ENCODE measurements at places on chromosomes 1 and 21.

DNA sequence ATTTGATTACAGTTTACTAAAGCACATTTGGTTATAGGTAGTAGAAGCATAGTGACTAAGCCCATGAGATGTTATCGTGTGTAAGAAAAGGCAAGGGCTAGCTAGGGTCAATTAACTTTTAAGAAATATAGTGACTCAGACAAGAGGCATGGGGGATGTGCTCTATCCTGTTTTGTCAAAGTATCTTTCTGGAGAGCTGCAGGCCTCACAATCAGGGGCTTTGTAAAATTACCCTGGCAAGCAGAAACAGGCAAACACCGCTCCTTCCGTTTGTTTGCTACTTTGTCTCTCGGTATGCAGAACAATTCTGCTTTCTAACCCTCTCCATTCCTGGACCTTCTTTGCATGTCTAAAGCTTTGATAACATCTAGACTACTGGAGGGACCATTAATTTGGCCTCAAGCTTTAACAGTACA, 26.1 kb upstream of the ZNF697 start:
- no peak for DNase-seq

DNA sequence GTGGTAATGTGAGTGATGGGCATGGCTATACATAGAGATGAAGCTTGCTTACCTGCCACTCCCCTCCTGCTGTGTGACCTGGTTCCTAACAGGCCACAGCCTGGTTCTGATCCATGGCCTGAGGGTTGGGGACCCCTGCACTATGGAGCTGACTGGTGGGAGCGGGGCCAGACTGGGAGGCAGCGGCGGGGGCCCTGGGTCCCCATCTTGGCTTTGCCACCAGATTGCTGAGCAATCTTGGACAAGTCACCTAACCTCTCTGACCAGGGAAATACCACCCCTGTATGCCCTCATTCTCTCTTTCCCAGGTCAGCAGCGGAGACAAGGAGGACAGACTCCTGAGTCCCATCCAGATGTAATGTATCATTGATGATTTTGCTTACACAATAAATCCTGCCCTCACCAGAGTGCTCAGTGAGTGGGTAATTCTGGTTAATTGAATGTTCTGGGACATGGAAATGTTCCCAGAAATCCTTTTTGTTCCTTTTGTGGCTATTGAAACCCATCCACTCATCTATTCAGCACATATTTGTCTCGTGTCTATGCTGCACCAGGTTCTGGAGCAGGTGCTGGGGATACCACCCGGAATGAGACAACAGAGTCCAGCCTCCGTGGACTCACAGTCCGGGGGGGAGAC, 4.1 kb upstream of the ARHGEF10L start:
- no peak for DNase-seq

GRCh38 chr1:169236880-169237279, 130.4 kb downstream of the ATP1B1 start:
- no peak for DNase-seq

- DNase-seq = no peak
Measured at GRCh38 chr1:51312718-51313117, 17.6 kb downstream of the TTC39A start.

- DNase-seq = no peak
Measured at GRCh38 chr21:25360593-25360992, 246.7 kb downstream of the MRPL39 start.

DNA sequence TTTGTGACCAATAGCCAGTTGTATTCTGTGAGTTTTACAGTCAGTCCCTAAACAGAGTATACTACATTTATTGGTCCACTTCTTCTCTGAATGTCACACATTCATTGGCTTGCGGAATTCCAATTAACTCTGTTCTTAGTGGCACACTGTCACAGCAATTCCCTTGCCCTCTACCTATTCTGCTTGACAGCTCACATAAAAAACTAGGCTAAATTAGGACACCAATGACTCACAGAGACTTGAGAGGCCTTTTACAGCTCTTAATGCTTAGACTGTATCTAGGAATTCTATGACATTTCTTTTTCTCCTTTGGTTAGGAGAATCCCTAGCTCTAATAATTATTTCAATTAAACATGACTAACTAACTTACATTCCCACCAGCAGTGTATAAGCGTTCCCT, 104.1 kb downstream of the NEGR1 start:
- DNase-seq = no peak

All from NCI-H2081 (cell line).